Smooth muscle cell of bladder (primary cell): ENCODE measurements at places on chromosomes 11 and 22. TPM values are rescaled to one million over a fixed set of nuclear protein-coding genes. Genes with fewer than 3 reads are reported as not detected.

The SEZ6L gene
- not detected in 2 replicates for total RNA-seq

The GCAT gene
- 33.9 and 40.1 TPM in 2 replicates for total RNA-seq

The CDC42EP1 gene
- 7.0 and 10.5 TPM in 2 replicates for total RNA-seq

The NLRP14 gene
- total RNA-seq: 0.09 and 0.14 TPM in 2 replicates

The TMEM151A gene
- under 0.01 and 0.18 TPM in 2 replicates for total RNA-seq

The MMP8 gene
- under 0.01 TPM in 1 of 2 replicates, not detected in the other for total RNA-seq

The C11orf86 gene
- 0.28 TPM in 2 replicates for total RNA-seq

The RIMBP3C gene
- 0.14 and 0.18 TPM in 2 replicates for total RNA-seq

The NXPE4 gene
- not detected in 2 replicates for total RNA-seq

The APOBEC3G gene
- total RNA-seq: 11.6 and 15.1 TPM in 2 replicates

The TSKU gene
- 14.1 and 19.5 TPM in 2 replicates for total RNA-seq

The FGF4 gene
- not detected in 2 replicates for total RNA-seq

The SCGB1D1 gene
- not detected in 2 replicates for total RNA-seq

The SNX32 gene
- total RNA-seq: 0.65 and 1.3 TPM in 2 replicates

The CCS gene
- 51.1 and 60.2 TPM in 2 replicates for total RNA-seq

The ZNF70 gene
- 2.6 and 3.4 TPM in 2 replicates for total RNA-seq

The GAB4 gene
- not detected in 2 replicates for total RNA-seq
